GM23338 (cell line): ENCODE measurements at places on chromosomes 4 and X. TPM values are rescaled to one million over a fixed set of nuclear protein-coding genes. Genes with fewer than 3 reads are reported as not detected.
A peak's percentile ranks its signal among the peaks of the same experiment; 100 is the strongest.

DNA sequence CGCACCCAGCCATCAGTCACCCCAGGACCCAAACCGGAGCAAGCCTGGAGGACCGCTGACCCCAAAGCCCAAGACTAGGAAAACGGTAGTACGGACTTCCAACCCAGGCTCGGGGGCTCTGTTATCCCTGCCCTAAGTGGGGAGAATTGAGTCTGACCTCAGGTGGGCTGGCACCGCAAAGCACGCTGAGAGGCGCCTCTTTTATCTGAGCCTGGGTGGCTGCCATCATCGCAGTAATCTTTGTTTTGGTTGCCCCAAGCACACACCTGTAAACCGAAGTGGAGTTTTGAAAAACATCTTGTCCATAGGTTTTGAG is 894 bp upstream of the SH3RF1 start:
- no peak for DNase-seq

DNA sequence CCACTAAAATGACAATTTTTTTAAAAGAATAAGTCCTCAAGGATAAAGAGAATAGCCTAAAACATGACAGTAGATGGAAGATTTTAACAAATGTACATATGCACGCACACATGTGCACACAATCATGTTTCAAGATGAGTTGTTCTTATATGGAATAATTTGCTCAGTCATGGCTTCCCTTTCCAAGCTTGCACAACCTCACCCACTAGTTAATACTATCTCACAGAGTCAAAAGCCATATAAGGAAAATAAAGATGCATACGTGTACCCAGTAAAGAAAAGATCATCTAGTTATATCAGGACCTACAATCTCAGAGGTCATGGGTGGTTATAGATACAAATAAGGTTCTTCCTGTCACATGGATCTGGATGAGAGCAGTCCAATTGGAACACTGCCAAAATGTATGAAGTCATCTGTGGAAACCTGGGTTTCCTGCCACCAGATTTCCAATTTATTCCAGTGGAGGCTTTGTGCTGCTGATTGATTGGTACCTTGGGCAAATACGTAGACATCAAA is 56.1 kb downstream of the FAM13A start:
- DNase-seq, result no peak

Gene HSD17B13
- not detected in 2 replicates for total RNA-seq

Gene CXCL6
- 7.2 and 9.5 TPM in 2 replicates for total RNA-seq

GRCh38 chr4:12712648-12713339 is 771.3 kb downstream of the RAB28 start:
- DNase-seq, result no peak

- no peak for DNase-seq
Observed at GRCh38 chr4:110751183-110751582, 128.3 kb upstream of the PITX2 start.

Gene XAGE1B
- not detected in 2 replicates for total RNA-seq

Gene HHIP
- total RNA-seq, result 1.5 and 2.5 TPM in 2 replicates

GRCh38 chr4:173449380-173449717 is 50.4 kb upstream of the SCRG1 start:
- no peak for DNase-seq

DNA sequence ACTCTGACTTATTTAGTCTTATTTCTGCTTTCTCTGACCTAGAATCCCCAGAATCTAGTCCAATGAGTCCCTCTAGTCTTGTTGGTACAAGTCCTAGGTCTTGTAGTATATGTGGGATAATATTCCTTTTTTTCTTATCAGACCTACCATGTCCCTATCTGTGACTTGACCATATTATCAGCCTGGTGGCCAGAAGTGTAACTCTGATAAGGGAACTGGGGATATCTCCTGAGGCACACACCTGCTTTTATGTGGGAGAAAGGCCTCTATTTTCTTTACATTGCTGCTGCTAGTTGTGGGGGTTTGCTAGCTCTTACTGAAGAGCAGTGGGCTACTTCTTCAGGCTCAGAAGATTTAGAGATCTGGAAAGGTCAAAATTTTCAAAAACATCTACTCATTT is 38.6 kb downstream of the CFAP299 start:
- no peak for DNase-seq

DNA sequence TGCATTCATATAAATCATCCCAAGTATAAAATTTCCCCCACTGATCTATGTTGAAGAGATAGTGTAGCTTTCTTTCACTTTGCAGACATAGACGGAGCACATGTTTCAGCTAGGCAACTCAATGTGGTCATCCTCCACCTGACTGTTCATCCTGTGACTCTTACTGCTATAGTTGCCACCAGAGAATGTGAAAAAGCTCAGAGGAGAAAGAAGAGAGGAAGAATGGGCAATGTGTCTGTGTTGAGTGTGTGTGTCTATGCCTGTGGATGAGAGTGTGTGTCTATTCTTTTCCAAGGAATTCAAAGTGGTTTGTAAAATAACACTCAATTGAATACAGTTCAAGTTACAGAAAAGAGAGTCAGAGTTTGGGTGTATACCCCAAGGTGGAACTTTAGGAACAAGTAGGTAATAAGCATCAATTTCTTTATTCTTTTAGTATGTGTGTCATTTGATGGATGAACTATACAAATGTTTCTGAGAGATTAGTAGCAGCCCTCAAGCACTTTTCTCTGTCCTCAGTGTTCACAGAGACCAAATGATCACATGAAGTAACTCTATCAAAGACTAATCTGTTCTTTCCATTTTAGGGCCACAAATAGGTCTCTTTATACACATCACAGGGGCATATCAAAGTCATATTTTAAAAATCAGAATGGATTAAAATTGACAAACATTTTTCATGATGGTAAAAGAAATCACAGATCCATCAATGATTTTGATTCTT is 2.3 kb downstream of the SNCA start:
- no peak for DNase-seq

- DNase-seq, result peak; percentile 35
Observed at GRCh38 chr4:84100071-84100470, 399.0 kb downstream of the NKX6-1 start.

DNA sequence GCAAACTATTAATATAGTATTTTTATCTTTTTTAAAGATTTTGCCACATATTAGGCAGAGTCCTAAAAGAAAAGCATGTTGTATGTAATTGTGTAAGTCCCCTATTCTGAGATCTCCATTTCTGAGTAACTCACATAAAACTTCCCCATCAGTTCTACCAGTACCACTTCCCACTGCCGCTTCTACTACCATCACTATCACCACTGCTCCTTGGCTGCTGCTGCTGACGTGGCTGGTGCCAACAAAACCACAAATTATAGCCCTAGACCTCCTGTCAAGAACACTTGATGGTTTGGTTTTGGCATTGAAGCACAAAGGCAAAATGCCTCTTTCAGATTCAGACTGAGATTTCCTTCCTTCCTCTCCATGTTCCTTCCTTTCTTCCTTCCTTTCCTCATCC is 106.4 kb downstream of the MMRN1 start:
- no peak for DNase-seq

Gene CDS1
- total RNA-seq, result 20.3 and 22.6 TPM in 2 replicates

DNA sequence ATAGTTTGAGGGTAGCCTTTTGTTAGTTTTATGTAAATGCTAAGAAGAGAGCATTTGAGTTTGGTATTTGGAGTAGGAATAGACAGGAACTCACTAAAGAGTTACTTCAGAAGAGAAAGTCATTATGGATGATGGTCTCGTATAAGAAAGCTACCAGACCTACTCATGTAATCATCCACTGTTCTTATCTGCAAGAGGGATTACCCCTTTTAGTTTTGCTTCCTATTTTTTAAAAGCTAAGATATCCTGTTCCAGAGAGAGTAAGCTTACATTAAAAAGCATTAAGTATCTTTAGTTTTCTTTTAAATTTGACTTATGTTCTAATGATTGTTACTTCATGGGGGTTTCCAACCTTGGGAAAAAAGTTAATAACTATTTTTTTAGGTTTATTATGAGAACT is 12.5 kb upstream of the ART3 start:
- no peak for DNase-seq

DNA sequence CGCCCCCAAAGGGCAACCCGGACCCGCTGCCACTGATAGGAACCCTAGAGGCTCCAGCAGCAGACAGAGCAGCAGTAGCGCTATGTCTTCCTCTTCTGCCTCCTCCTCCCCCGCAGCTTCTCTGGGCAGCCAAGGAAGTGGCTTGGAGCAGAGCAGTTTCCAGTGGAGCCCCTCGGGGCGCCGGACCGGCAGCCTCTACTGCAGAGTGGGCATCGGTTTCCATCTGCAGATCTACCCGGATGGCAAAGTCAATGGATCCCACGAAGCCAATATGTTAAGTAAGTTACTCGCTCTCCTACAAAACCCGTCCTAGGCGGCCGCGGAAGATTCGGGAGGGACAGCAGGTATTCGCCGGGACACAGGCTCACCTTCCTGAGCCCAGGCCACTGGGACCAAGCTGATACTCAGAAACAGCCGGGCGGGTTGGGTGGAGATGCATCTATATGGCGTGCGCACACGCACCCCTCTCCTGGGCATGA is 477 bp downstream of the FGF5 start:
- peak; percentile 49 for DNase-seq

Gene FATE1
- total RNA-seq, result 0.31 and 0.35 TPM in 2 replicates

DNA sequence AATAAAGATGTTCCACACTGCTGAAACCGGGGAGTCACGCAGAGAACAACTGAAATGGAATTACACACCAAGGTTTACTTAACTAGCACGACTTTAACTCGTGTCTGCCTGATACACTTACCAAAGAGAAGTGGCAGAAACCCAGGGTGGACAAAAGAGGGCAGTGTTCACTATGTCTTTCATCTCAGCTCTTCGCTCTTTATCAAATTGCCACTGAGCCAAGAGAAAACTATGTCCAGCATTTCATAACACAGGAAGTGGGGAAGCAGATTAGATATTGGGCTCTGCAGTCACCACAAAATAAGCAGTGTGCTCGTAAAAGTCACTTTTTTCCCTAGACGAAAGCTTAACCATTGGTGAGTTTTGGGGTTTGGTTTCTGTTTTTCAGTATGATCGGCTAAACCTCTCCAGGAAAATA is 155.7 kb downstream of the CHIC2 start:
- peak; percentile 69 for DNase-seq

Gene CT45A2
- not detected in 2 replicates for total RNA-seq

Gene ADH7
- not detected in 2 replicates for total RNA-seq

- no peak for DNase-seq
Observed at GRCh38 chr4:174604198-174604597, 81.9 kb upstream of the HPGD start.

DNA sequence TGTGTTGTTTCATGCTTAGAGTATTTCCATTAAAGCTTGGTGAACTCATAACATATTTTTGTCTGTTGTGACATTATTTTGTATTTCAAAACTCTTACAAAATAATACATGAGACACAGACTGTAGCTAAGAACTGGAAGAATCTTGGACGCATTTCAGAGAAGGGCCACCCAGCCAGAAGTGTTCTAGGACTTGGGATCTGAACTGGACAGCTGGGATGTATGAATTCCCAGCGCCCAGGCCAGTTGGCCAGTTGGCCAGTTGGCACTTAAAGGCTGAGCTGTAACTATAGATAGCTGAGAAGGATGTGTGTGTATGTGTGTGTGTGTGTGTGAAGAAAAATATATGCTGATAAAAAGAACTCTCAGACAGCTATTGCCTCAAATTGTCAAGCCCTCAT is 193.4 kb upstream of the GPR101 start:
- DNase-seq, result no peak

DNA sequence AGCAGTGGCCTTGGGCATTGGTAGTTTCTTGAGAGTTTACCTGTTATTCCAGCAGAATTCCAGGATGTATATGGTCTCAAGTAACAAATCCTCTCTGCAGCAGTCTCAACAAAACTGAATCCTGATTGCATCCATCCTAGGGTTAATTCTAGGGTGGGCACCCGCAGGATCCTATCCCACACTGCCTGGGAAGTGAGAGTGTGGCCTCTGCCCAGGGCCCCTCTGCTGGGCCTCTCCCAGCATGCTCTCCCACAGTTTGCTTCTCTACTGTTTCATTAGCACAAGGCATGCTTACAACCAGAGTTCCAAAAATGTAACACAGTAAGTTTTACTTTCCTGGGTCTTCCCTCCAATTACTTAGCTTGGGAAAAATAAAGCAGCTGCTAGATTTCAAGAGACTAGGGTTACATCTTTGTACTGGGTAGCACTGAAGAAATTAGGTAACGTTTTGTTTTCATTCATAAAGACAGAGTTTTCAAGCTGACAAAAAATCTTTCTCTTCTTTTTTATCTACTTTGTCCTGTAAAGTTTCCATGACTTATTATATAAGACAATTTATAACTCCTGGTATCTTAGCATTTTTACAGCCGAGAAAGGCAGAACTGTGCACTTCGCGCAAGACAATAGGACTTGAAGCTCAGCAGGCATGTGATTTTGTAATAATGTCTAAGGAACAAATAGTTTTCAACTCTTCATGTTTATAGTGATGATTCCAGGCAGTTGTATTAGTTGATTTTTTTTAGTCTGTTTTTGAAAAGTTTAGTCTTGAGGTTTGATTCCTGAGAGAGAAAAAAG is 131.2 kb upstream of the PCDH18 start:
- no peak for DNase-seq

GRCh38 chr4:159598602-159599001 is 495.7 kb downstream of the RAPGEF2 start:
- no peak for DNase-seq

DNA sequence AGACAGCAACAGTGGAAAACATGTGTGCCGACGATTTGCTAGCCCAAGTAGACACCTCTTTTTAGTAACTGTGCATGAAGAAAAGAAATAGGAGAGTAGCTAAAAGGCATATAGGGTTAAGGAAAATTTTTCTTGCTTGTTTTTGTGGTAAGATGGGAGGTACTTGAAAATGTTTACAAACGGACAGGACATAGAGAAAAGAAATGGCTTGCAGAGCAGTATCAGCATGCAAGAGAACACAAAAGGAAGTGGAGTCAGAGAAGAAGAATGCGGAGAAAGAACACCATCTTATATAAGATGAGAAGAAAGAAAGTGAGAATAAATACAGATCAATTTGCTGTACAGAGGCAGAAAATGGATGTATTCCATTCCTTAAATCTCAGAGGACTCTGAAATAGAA is 263.7 kb upstream of the ETNPPL start:
- no peak for DNase-seq

Gene GAGE1
- total RNA-seq, result not detected in 2 replicates

DNA sequence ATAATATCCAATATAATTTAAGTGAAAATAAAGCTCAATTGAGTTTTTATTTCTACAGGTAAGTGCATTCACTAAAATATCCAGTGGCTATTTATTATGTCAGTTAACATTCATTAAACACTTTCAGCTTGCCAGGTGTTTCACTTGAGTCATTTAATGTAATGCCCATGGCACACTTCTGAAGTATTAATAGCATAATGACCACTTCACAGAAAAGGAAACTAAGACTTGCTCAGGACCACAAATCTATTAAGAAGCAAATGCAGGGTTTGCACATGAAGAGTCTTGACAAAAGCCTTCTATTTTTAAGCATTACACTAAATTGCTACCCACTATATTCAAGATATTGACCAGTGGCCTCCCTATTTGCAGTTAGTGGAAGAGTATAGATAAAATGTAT is 612.7 kb downstream of the KCTD8 start:
- DNase-seq, result no peak

- DNase-seq, result no peak
Observed at GRCh38 chr4:86060341-86060740, 299.5 kb downstream of the MAPK10 start.
